Activated T-helper 1 cell treated with anti-CD3 and anti-CD28 coated beads, Interleukin-2, amount 50 U/mL, for 16 hours (primary cell): ENCODE measurements at places on chromosomes 2 and 18.

- DNase-seq: no peak
These were observed 142.2 kb downstream of the BCL11A start for GRCh38 chr2:60411295-60411694.

- no peak for DNase-seq
These were observed 93.3 kb downstream of the ALPK2 start for GRCh38 chr18:58535340-58536201.

DNA sequence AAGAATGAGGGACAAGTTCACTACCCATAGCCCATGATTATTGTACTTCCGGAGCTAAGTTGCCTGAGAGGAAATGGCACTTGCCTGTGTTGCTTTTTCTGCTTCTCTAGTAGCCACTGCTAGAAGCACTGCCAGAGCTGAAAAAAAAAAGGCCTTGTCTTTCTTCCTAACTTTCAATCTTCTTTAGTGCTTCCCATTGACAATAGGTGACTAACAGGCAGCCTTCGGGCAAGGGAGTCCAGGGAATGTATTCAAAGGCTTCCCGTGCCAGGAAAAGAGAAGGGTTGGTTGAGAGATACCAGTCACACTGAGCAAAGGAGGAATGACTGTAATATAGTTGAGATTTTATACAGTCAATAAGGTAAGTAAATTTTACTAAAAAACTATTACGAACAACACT lies 242.0 kb downstream of the CALCRL start:
- no peak for DNase-seq

- no peak for DNase-seq
These were observed 381.0 kb downstream of the MTX2 start for GRCh38 chr2:176650104-176650837.

DNA sequence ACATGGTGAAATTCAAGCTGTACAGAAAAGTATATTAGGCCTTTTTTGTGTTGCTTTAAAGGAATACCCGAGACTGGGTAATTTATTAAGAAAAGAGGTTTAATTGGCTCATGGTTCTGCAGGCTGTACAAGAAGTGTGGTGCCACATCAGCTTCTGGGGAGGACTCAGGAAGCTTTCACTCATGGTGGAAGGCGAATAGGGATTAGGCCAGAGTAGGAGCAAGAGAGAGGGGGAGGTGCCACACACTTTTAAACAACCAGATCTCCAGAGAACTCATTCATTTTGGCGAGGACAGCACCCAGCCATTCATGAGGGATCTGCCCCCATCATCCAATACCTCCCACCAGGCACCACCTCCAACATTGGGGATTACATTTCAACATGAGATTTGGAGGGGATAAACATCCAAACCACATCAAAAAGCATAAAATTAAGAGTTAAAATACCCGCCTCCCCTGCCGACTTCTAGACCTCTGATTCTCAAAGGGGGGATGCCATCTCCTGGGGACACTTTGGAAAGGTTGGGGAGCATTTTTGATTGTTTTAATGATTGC lies 15.1 kb upstream of the LIPG start:
- no peak for DNase-seq

DNA sequence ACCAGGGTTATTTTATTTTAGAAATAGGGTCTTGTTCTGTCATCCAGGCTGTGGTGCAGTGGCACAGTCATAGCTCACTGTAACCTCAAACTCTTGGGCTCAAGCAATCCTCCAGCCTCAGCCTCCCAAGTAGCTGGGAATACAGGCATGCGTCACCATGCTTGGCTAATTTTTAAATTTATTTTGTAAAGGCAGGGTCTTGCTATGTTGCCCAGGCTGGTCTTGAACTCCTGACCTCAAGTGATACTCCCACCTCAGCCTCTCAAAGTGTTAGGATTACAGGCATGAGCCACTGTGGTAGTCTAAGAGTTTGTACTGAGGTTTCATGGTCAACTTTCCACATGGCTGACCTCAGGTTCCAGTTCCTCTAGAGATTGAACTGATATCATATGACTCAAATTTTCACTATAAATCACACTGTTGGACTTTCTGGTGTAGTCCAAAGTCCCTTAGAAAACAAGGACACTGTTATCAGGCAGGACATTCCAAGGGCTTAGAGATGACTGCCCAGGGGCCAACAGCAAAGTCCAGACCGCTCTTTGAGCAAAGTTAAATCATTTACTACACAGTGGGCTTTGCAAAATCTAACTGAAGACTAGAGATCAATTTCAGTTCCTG lies 82.0 kb upstream of the MEX3C start:
- no peak for DNase-seq

DNA sequence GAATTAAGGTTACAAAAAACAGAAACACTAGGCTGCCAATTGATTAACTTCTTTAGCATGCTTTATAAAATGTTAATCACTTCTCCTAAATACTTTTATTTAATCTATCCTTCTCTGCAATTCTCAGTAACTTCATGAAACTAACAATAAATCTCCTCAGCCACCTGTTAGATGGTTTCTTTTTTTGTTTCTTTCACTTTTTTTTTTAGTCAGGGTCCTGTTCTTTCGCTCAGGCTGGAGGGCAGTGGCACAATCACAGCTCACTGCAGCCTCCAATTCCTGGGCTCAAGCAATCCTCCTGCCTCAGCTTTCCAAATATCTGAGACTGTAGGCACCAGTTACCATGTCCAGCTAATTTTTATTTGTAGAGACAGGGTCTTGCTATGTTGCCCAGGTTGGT lies 213.4 kb upstream of the STK17B start:
- no peak for DNase-seq

DNA sequence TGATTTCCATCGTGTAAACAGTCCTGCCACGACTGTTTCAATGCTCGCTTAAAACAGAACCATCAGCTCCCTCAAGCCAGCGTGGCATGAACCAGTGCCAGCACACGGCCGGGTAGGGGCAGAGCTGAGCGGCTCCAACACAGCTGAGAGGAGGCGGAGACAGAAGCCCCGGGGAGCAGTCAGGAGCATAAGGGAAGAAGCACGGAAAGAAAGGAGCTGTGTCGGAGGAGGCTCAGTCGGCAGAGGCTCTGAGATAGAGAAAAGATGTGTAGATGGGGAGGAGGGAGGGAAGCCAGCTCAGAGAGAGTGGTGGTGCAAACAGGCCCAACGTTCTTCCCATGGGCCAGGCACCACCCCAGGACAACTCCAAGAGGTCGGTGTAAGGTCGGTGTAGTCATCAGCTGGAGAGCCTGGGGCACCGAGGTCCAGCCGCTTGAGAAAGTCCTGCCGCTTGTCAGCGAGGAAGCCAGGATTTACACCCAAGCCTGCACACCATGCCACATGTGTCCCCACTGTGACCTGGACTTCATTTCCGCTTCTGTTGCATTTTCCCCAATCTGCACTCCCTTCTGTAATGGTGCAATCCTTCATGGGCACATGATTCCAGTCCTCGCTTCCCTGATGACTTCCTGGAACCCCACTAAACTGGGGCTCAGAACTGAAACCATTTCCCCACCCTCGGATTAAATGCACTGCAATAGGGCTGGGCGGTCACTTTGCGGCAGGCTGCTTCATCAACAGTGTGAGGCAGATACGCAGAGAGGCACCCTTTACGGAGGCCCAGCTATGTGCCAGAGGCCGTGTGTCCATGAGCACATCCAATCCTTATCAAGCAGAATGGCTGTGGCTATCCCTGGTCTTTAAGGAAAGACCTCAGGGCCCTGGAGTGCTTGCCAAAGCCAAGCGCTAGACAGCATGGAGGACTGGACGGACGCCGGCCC lies 43.5 kb downstream of the CYP27C1 start:
- DNase-seq: no peak
